ENCODE measurements at places on chromosomes 2 and 18.

DNA sequence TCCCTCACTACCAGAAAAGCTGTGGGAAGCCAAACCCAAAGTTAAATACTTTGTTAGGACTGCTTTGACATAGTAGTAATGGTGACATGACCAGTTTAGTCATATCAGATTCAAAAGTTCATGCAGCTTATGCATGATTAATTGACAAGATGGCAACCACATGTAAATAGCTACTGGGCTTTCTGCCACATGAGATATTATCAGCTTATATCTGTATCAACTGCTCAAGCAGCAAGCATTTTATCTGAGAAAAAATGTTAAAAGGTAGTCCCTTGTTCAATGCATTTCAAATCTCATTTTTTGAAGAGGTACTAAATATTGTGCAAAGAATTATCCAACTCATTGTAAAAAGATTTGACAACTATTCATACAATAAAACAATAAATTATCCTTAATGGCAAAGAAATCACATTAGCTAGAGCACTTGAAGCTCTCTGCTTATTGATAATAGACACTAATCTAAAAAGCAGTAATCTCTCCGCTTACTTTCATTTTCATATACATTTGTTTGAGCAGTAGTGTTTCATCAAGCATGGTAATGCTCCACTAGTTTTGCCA lies 993.6 kb upstream of the NXPH2 start:
- no peak for DNase-seq

DNA sequence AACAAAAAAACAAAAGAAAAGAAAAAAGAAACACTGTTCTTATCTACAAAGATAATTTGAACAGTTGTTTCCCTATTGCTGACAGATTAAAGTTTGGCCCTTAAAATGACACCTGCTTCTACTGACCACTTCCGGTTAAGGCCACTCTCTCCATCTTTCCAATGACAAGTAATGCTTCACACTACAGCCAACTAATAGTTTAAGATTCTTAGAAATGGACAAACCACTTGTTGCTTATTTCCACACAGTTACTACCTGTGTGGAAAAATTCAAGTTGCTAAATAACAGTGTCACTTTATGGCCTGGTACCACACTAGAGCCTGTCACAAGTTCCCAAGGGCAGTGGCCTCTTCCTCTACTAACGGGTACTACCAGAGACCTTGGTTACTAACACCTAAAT lies 2.4 kb downstream of the TMEM185B start:
- DNase-seq = no peak

- DNase-seq = no peak
These were observed 53.8 kb downstream of the KCNG2 start for GRCh38 chr18:79851489-79851888.

- DNase-seq = no peak
These were observed 70.5 kb downstream of the FAM168B start for GRCh38 chr2:131022731-131023130.

Data from Jurkat, Clone E6-1 (cell line).